AG10803 (cell line): ENCODE measurements at places on chromosomes 16 and 17.

GRCh38 chr17:38421871-38422827 is 6.1 kb upstream of the ARHGAP23 start:
- DNase-seq: no peak

DNA sequence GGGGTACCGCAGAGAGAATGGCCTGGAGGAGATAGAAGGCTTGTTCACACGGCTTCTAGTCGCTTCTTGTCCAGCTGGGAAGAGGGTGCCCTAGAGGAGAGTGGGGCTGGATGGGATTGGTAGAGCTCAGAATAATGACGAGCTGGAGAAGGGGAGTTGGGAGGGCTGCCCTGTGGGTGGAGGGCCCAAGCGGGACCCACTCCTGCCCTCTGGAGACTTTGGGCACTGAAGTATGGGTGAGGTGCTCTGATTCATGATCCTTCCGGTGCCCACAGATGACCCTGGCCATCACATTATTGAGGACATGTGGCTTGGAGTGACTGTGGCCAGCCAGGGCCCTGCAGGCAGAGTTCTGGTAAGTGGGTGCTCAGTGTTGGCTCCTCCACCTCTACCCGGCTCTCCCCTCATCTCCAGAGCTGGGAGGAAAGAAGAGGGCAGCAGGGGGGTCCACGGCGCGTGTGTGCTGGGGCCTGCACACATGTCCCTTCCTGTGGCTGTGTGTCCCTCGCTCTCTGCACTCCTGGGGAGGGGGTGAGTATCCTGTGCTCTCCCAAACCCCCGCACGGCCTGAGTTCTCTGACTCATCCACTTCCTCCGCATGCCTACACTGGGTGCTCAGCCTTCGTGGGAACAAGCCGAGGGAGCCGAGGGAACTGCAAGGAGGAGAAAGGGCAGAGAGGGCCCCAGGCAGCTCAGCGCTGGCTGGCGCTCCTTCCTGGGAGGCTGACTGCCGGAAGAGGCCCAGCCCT is 8.5 kb downstream of the ITGA3 start:
- DNase-seq: peak; percentile 95

GRCh38 chr16:31711344-31711845 is 162.2 kb upstream of the ZNF267 start:
- no peak for DNase-seq

GRCh38 chr16:65481956-65482355 is 360.1 kb upstream of the CDH11 start:
- no peak for DNase-seq

DNA sequence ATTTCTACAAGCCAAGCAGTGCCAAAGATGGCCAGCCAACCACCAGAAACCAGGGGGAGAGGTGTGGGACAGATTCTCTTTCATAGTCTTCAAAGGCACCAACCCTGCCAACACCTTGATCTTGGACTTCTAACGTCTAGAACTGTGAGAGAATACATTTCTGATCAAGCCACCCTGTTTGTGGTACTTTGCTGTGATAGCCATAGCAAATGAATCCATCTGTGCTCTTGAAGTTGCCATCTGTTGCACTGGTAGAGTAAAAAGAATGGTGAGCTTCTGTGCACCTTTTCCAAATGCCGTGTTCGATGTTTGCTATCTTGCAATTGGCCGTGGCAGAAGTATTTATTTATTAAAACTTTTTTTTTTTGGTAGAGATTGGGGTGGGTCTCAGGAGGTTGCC is 16.7 kb upstream of the ADGRG1 start:
- DNase-seq: no peak

- no peak for DNase-seq
These were observed 7.9 kb upstream of the TMEM88 start for GRCh38 chr17:7846765-7847661.

DNA sequence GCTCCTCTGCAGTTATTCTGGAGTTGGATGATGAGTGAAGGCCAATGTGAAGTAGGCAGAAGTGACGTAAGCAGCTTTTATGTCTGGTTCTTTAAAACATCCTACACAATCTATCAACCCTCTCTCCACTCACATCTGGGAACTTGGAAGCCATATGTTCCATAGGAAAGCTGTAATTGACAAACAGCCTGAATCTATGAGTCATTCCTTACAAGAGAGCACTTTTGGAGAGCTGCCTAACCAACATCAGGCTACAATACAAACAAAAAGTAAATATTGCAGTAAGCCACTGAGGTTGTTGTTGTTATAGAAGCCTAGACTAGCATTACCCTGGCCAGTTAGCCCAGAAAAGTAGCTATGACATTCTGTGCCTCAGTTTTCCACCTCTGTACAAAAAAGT is 5.9 kb downstream of the CCL7 start:
- peak; percentile 96 for DNase-seq
